ENCODE measurements at places on chromosomes 2 and 18.

DNA sequence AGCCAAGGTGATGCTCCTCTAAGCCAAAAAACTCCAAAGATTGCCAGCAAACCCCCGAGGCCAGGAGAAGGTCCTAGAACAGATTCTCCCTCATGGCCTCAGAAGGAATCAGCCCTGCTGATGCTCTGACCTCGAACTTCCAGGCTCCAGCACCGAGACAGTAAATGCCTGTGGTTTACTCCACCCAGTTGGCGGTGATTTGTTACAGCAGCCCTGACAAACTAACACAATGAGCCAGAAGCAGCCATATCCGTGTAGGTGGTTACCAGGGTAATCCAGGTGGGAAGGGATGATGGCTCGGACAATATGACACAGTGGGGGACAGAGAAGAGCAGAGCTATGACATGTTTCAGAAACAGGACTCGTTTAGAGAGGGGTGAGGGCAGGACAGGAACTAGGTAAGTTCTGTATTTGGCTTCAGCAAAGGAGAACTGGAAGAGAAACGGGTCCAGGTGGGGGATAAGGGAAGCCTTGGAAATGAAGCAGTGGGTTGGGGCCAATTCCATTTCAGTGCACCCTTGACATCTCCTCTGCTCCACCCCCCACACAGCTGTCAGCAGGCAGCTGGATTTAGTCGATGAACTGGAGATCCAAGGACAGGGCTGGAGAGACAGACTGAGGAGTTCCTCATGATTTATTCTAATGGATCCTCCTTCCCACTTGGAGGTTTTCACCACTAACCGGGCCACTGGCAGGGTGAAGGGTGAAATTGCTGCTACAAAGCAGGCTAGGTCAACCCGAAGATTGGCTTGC is 179.7 kb upstream of the SH3BP4 start:
- no peak for DNase-seq

GRCh38 chr2:105255979-105256378 is 14.4 kb downstream of the GPR45 start:
- no peak for DNase-seq

DNA sequence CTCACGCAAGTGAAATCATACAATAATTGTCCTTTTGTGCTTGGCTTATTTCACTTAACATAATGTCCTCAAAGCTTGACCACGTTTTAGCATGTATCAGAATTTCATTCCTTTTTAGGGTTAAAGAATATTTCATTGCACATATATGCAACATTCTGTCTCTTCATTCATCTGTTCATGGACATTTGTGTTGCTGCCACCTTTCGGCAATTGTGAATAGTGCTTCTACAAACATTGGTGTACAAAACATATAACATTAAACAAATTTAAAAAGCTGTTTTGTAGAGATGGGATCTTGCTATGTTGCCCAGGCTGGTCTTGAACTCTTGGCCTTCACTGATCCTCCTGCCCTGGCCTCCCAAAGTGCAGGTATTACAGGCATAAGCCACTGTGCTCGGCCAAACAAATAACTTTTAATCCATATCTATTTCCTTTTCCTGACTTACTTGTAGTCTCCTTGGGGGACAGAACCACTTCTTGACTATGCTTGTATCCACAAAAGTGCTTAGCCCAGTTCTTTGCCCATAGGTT is 209.3 kb downstream of the SLC4A3 start:
- no peak for DNase-seq

GRCh38 chr2:28273751-28274150 is 118.9 kb upstream of the FOSL2 start:
- no peak for DNase-seq

DNA sequence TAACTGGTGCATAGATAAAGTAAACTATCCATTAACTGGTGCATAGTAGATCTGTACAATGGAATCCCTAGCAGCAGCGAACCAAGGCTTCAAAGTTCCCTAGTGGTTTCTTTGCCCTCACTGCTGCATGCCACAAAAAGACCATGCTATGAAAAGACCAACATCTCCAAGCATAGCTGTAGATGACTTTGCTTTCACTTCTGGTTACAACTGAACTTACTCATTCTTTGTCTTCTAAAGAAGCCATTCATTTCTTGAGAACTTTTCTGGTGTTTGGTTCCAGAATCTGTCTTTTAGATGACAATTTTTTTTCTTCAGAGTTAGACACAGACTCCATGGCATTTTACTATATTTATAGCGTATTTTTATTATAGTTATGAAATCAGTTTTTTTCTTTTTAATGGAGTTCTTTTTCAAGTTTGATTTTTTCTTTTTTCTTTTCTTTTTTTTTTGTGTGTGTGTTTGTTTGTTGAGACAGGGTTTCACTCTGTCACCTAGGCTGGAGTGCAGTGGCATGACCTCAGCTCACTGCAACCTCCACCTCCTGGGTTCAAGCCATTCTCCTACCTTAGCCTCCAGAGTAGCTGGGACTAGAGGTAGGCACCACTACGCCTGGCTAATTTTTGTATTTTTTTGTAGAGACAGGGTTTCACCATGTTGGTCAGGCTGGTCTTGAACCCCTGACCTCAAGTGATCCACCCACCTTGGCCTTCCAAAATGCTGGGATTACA is 63.6 kb downstream of the SLC35F5 start:
- DNase-seq: no peak

DNA sequence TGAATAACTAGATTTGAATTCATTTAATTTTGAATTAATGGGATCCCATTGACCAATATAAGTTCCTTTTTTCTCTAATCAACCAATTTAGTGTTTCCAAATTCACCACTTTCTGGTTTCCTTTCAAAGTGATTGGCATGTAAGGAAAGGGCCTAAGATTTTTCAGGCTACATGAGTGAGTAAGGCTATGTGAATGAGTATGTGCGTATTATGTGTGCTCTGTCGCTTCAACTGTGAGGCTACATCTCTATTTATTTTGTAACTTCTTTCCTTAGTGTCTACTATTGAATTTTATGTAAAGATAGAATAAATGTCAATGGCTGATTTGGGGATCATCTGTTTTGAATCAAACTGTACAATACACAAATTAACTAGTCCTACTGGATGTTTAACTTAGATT is 110.6 kb downstream of the ABCA12 start:
- no peak for DNase-seq

DNA sequence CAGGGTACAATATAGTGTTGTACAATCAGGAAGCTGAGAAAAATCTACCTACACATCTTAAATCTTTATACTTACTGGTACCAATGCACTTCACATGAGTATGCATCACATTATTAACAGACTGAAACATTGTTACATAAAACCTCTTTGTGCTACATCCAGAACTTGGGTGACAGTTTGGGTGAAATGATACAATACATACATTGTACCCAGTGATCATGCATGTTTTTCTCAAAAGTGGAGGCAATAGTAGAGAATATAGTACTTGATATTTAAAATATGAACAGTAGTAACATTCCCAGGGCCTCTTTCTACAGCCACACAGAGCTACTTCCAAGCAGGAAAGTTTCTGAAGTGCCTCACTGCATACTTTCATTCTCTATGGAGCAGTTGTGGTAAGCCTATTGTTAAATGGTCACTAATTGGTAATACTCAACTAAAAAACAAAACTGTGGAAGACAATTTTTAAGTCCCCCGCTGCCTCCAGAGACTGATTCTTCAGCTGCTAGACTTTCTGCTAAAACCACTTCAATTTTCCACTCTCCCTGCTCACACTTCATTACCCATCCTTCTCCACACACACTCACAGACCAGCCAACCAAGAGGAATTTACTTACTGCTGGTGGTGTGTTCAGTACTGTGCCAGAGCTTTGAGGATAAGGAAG is 22.9 kb upstream of the GRB14 start:
- no peak for DNase-seq

DNA sequence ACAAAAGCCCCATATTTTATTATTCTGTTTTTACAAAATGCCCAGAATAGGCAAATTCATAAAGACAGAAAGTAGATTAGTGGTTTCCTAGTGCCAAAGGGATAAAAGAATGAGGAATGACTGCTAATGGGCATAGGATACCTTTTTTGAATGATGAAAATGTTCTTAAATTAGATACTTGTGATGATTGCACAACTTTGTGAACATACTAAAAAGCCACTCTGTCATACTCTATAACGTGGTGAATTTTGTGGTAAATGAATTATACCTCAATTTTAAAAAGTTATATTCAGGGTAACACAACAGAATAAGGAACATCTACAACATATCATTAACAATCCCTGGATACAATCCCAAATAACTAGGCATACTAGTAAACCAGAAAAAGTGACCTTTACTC is 9.1 kb upstream of the FBLN7 start:
- no peak for DNase-seq

GRCh38 chr2:63614983-63615945 is 26.5 kb downstream of the MDH1 start:
- no peak for DNase-seq

DNA sequence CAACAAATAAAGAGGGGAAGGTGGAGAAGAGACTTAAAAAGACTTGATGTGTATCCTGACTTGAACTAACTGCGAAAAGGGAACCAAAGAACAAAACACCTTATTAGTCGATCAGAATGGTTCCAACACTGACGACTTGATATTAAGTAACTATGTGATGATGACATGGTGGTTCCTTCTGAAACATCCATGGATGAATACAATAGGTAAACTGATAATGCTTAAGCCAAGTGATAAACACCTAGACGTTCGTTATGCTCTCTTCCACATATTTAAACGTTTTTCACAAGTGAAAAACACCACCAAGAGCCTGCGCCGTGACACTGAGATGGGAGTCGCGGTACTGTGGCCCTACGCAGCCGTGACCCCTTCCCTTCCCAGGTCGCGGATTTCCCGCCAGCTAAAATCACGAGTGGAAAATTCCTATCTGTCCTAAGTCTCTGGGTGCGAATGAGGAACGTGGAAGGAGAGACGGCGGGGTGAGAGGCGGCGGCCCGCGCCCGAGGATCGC is 797 bp downstream of the TTC32 start:
- DNase-seq: no peak

DNA sequence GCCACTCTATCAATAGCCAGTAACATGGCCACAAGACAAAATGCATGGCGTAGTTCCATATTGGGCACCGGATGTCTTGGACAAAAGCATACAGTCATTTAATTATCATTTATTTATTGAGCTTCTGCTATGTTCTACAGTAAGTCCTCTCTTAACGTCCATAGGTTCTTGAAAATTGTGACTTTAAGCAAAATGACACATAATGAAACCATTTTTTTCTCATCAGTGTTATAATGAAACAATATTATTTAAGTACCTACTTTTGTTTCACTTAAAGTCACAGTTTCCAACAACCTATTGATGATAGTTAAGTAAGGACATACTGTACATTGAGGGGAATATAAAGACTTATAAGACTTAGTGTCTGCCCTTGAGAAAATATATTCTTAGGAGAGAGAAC is 84.9 kb downstream of the XRCC5 start:
- no peak for DNase-seq

DNA sequence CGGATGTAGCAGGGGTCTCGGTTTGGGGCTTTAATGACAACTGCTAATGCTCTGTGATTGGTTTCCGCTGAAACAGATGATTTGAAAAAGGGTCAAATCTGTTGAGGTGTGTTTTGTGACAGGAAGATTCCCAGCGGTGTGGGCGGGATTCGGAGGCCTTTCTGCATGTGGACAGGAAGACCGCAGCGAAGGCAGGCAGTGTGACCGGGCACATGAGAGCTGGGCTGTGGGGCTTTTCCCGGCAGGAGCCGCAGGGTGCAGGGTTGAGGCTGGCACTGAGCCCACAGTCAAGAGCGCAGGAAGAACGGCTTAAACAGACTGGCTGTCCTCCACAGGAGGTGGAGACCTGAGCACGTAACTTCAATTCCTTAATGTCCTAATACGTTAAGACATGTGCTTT is 180.0 kb upstream of the TPO start:
- no peak for DNase-seq

- no peak for DNase-seq
Measured at GRCh38 chr18:58373481-58373880, 255.4 kb downstream of the ALPK2 start.

- no peak for DNase-seq
Measured at GRCh38 chr2:231342061-231342711, 53.3 kb upstream of the B3GNT7 start.
